ENCODE measurements at places on chromosomes 16 and 17. TPM values are rescaled to one million over a fixed set of nuclear protein-coding genes. Genes with fewer than 3 reads are reported as not detected.

- DNase-seq, result no peak
Observed at GRCh38 chr16:22424161-22424937, 49.9 kb upstream of the CDR2 start.

DNA sequence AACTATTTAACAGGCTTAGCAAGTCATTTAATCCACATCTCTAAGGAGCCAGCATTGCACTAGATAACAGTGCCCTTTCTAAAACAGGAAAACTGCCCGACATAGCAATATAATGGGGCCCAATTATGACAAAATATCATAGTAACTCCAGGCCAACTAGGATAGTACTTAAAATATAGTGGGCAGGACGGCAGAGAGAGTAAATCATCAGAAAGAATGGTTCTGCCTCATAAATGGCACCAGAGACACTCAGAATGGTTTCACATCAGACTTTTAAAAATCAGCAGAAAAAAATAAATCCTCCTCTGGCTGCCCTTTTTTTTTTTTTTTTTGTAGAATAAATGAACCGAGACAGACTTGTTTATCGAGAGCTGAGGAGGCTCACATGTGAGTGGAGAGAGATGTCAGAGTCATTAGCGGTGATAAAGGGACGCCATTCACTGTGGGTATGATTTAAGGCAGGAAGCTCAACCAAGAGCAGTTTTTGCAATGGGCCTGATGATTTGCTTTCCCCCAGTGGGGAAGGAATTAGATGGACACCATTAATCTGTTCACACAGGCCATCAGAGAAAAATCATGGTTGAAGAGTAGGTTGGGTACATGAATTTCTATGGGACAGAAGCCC, 62.6 kb downstream of the CPPED1 start:
- no peak for DNase-seq

EPX gene
- not detected for total RNA-seq

DNA sequence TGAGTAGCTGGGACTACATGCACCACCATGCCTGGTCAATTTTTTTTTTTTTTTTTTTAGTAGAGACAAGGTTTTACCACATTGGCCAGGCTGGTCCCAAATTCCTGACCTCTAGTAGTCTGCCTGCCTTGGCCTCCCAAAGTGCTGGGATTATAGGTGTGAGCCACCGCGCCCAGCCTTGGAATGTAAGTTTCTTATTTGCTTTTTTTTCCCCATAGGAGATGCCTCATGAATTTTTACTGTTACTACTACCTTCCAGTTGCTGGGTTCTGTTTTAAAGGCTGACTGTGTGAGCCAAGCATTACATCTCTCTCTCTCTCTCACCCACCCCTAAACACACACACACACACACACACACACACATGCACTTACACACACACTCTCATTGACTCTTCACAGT, 112.6 kb downstream of the RGS9 start:
- no peak for DNase-seq

DNA sequence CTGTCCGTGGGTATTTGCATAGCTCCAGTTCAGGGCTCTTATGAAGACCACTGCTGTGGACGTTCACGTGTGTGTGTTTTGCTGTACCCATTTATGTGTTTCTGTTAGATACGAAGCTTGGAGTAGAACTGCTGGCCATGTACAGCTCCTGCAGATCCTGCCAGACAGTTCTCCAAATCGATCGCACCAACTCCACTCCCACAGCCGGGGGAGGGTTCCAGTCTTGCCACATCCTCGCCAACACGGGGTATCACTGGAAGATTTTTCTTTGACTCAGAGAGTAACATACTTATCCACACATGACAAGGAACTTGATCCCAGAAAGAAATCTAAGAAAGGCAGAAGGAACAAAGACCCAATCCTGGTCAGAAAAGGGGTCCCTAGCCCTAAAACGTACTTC, 37.4 kb downstream of the TMEM186 start:
- no peak for DNase-seq

DNA sequence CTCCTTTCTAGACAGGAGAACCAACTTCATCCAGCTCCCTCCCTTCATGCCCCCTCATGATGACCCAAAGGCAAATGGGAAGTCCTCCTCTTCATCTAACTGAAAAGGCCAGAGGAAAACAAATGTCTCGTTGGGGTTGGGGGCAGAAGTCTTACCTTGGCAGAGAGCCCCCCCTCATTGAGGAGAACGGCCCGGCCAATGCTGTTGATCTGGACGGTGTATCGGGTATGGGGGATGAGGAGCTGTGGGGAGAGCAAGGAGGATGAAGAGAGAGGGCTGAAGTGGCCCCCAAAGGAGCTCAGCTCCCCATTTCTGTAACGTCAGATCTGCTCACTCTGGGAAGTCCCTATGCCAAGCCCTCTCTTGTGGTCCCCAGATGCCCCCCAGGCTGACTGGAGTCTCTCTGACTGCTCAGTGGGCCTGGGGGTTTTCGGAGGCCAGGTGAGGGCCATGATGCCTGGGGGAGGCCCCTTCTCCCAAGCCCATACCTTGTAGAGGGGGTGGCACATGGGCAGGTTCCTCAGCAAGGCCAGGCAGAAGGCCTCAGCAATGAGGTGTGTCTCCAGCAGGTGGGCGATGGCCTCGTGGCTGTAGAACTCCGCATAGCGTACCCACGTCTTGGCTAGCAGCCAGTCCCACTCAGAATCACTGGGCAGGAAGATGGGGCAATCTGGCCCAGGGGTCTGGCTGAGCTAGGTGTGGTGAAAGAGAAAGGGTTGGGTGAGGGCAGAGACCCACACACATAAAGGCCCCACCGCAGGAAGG, 10.8 kb downstream of the ALOX12B start:
- no peak for DNase-seq

- no peak for DNase-seq
Observed at GRCh38 chr16:81337097-81337496, 22.3 kb downstream of the GAN start.

GRCh38 chr17:79951361-79952264, 84.1 kb downstream of the TBC1D16 start:
- DNase-seq, result peak; percentile 51

GRCh38 chr17:67375716-67376115, 1.4 kb upstream of the PITPNC1 start:
- DNase-seq, result no peak

CLEC10A gene
- total RNA-seq, result 1.4 TPM

DNAH2 gene
- 0.07 TPM for total RNA-seq

DNA sequence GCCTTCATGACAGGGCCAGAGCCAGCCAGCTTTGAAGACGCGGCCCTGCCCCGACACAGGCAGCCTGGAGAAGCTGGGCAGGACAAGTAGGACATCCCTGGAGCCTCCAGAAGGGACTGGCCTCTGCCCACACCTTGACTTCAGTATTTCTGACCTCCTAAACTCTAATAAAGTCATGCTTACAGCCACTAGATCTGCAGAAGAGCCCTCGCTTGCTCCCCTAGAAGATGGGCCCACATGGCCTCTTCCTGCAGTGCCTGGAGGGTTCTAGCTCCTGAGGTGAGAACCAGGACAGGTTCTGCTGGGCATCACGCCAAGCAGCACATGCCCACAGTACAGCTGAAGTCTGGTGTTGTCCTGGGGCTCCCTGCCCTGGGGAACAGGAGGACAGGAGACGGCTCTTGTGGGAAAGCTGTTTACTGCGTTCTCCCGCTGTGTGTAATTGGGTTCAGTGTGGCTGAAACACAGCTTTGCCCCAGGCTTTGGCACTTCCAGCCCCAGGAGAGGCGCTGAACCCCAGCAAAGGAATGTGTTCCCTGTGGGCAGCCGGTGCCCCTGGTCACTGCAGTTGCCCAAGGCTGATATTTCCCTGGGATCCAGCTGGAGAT, 2.6 kb downstream of the APRT start:
- DNase-seq, result no peak

- peak; percentile 54 for DNase-seq
Observed at GRCh38 chr16:50548125-50548908, at the start of gene NKD1. TSS of gene NKD1 (plus strand) at chr16:50548396. CDS start at chr16:50548554, 158 bp downstream.

TRIM72 gene
- total RNA-seq, result 0.64 TPM

RAB26 gene
- total RNA-seq, result 1.4 TPM

GCGR gene
- not detected for total RNA-seq

DNA sequence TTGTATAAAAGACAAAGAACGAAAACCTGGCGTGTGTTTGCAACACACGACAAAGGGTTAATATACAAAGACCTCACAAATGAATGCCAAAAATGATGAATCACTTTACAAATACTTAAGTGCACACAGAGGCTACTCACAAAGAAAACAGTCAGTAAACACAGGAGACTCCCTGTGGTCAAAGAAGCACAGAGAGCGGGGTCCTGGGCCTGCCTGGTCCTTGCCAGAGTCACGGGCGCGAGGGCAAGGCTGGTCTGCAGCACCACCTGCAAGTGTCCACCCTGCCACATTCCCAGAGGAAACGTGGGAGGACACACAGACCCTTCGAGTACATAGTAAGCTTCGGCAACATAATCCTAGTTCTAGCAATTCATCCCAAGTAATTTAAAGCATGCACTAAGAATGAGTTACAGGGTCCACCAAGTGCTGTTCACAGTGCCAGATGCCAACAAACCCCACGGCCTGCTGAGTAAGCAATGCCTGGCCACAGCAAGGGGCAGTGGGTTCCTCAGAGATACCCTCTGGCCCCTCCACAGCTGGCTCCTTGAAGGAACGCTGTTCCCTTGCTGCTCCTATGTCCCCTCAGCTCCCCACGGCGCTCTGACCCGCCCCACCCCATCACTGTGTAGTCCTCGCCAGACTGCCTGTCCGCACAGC, 24.6 kb upstream of the FAAP100 start:
- no peak for DNase-seq

DNA sequence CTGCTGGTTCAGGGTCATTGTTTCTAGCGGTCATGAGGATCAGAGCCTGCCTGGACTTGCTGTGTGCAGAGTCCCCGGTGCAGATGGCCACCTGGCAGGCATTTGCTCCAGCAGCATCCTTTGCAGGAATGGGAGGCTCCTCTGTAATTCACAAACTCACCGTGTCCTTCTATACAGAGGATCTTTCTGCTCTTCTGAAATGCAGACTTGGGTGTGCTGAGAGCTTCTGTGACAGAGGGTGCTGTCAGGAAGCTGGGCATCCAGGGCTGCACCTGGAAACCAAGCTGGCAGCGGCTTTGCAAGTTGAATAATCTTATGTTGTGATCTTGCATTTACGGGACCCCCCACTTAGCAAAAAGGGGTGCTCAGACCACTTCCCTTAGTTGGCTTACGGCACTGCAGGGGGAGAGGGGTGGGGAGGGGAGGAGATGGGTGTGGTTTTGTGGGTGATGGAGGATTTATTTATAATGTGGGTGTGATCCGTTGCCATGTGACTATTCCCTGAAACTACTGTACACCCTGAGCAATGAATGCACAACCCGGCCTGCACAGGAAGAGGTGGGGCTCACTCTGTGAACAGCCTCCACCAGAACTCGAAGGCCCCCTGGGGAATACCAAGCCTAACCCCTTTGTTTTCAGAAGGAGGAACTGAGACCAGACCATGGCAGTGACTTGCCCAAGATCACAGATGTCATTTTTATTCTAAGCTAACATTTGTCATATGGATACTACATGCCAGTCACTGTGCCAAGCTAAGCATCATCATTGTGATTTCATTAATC, 178.3 kb downstream of the PRKCB start:
- DNase-seq, result peak; percentile 16
